ENCODE measurements at places on chromosomes 2 and 18.

GRCh38 chr2:109545828-109546713 is 67.7 kb downstream of the SEPTIN10 start:
- DNase-seq = peak; percentile 72

DNA sequence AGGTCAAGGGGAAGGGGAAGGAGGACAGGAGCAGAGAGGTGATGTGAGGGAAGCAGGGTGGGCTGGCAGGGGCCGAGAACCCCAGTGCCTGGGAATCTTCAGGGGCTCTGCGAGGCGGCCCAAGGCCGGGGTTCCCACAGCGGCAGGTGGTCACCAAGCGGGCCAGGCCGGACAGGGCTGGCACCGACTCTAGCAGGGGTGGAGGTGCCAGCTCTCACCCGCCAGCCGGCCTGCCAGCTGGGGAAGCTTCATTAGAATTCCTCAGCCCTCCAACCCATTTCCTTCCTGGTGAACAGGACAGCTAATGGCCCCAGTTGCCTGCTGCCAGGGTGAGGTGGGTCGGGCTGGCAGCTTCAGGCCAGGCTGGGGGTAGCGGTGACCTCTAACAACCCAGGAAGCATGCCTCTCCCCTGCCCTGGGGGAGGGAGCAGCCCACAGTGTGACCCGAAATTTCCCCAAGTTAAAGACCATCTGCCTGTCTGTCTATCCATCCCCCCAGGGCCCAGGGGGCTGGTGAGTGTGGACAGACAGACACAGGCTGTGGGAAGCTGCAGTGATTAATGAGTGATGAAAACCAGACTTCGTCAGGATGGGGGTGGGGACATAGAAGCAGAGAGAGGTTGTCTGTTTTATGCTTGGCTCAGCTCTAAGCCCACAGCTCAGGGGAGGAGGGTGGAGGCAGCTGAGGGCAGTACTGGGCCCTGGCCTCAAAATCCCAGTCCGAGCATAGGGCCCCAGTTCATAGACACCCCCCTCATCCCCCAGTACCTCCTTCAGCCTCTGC is 144.1 kb downstream of the ZFP36L2 start:
- DNase-seq = no peak

GRCh38 chr2:237042101-237042500 is 43.6 kb upstream of the COPS8 start:
- no peak for DNase-seq

DNA sequence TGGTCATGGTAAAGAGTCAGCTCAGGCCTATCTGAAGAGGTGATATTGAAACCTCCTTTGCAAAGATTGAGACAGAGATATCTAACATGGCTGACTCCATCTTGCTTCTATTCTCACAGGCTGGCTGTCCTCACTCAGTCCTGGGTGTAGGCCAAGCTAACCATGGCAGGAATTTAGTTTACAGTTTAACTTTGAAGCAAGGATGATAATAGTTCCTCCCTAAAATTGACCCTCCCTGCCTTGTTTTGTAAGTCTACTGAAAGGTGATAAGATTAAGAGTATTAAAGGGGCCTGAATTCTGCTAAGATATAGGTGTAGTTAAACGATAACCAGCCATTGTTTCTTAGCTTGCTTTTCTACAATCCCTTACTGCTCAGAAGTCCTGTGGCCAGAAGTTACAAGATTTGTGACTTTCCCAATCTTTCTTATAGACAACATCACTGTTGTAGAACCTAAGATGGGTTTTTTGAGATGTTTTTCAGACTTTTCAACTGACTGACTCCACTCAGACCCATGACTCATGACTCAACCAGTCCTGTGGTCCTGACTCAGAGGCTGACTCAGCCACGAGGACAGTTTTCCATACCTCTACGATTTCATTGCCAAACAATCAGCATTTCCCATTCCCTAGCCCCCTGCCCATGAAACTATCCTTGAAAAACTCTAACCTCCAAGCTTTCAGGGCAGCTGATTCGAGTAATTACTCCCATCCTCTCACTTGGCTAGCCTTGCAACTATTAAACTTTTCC is 195.7 kb upstream of the SESTD1 start:
- DNase-seq = no peak

GRCh38 chr2:15813481-15814266 is 126.7 kb upstream of the MYCN start:
- DNase-seq = no peak

- DNase-seq = no peak
Observed at GRCh38 chr2:110994250-110994961, 126.3 kb upstream of the BCL2L11 start.

- DNase-seq = no peak
Observed at GRCh38 chr18:9426753-9427152, 48.6 kb upstream of the RALBP1 start.

DNA sequence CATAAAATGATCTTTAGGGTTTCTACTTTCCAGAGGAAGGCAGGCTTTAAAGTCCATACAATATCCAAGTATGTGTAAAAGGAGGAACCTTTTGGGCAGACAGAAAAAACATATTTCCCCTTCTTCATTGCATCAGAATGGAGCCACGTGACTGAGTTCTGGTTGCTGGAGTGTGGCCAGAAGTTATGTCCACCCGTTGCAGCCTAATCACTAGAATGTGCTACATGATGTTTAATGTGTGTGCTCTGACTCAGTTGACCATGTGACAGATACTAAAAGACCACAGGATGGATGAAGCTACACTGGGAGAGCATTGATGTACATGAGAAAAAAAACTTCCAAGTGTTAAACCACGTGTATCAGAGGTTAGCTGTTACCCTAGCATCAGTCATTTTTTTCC is 460.9 kb downstream of the RIT2 start:
- DNase-seq = no peak

DNA sequence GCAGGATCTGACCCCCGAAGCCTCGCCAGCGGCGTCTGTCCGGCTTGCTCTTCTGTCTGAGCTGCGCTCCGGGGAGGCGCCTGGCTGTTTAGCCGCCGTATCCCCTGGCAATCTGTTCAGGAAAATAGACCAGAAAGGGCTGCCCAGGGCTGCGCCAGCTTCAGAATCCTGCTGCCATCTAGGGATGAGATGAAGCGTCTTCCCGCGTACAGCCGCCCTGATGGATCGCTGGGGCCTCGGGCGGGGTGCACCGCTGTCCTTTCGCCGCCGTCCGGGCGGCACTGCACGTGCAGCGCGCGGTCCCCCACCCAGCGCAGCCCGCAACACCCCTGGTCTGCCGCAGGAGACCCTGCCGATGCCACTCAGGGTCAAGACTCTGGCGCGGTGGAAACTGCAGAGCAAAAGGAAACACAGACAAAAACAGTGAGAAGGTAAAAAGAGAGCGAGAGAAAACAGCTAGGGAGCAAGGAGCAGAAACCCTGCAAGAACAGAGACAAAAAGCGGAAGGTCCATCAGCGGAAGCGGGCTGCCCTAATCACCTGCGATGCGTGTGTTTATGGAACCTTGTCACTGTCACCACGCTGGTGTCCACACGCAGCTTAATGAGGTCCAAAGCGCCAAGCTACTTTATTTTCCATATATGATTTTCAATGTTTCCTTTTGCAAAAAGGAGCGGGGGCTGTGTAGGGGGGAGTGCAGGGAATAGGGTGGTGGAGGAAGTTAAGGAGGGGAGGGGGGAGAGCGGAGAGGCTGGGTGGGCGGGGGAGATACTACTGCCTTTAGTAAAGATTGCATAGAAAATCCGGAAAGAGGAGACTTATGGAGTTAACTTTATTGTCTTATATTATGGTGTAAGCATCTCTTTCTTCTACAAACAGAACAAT is 2113.3 kb upstream of the PIK3C3 start:
- DNase-seq = peak; percentile 68

DNA sequence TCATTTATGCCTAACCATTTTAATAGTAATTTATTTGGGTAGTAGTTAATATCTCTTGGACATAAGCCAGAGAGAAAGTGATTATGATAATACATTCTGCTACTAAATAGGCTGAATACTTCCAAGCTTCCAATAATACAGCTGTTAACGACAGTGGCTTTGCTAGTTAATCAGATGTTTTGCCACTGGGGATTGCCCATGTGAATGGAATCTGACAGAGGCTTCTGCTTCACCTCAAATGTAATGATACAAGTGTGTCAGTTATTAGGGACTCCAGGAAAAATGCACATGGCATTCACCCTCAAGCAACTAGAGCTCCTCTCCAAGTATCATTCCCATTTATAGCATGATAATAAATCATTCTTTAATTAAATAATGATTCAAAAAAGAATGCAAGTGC is 185.0 kb upstream of the TMEFF2 start:
- DNase-seq = no peak

DNA sequence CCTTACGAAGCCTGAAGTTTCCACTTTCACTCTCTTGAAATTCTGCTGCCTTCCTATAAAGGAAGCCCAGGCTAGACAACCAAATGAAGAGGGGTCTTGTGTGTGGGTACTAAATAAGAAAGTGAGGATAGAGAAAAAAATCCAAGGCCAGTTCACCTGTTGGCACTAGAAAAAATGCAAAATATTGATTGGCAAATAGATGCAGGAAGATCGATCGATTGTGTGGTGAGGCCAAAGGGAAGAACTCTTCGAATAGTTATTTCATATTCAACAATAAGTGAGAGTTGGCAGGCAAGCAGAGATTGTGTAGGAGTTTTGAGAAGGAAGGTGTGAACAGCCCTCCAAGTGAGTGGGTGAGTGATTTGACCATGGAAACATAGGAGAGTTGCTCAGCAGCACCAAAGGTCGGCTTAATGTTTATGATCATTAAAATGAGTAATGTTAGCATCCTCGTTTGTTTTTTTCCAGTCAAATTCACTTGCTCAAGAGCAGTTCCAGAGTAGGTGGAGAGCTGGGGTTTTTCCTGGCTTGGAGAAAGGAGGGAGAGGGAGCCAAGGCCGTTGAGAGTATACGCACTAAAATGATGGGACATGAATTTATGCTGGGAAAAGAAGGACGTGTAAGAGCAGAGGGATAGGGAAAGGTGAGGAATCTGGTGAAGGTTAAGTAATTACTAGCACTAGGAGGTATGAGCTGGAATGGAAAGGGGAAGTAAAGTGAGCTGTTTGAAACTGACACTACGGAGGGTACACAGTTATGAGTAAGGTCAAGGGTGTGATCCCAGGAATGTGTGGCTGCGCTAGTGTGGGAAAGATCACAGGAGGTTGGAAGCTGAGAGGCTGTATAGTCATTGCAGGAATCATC is 1.1 kb upstream of the NAPG start:
- DNase-seq = no peak

- no peak for DNase-seq
Observed at GRCh38 chr2:201233812-201234662, 26.3 kb upstream of the CASP8 start.

DNA sequence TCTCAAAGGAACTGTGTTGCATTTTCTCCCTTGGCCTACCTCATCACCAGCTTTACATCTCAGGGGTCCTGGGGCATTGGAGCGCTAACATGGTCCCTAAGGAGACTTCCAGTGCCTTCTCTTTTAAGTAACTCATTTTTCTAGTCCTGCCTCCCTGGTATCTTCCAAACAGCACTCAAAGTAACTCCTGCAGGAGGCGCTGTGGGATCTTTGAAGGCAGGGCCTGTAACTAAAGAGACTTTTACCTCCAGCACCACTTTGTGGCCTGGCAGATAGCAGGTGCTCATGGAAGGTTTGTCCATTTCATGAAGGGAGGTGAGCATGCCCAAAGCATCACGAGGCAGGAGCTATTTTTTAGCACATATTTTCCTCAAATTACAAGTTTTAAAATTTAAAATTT is 411.0 kb upstream of the GYPC start:
- no peak for DNase-seq

- no peak for DNase-seq
Observed at GRCh38 chr2:69973335-69973735, 11.9 kb upstream of the ASPRV1 start.

DNA sequence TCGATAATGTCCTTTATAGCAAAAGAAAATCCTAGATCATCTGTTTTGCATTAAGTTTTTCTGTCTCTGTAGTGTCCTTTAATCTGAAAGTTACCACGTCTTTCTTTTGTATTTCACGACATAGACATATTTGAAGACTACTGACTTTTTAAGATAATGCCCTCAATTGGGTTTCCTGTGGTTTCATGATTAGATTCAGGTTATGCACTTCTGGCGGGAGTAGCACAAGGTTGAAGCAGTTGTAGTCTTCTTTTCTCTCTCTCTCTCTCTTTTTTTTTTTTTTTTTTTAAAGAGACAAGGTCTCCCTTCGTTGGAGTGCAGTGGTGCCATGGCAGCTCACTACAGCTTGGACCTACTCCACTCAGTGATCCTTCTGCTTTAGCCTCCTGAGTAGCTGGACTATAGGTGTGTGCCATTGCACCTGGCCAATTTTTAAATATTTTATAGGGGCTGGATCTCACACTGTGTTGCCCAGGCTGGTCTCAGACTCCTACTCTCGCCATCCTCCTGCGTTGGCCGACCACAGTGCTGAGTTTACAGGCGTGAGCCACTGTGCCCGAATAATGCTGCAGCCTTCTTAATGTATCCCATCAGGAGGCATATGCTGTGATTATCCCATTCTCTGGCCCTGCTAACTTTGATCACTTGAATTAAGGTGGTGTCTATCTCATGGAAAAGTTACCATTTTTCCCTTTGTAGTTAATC is 3.9 kb downstream of the INPP4A start:
- no peak for DNase-seq

- DNase-seq = no peak
Observed at GRCh38 chr2:162676515-162676914, 162.1 kb downstream of the KCNH7 start.

- no peak for DNase-seq
Observed at GRCh38 chr2:203830304-203831055, 37.1 kb upstream of the CTLA4 start.

GRCh38 chr18:3281456-3282400 is 19.8 kb downstream of the MYL12B start:
- no peak for DNase-seq

DNA sequence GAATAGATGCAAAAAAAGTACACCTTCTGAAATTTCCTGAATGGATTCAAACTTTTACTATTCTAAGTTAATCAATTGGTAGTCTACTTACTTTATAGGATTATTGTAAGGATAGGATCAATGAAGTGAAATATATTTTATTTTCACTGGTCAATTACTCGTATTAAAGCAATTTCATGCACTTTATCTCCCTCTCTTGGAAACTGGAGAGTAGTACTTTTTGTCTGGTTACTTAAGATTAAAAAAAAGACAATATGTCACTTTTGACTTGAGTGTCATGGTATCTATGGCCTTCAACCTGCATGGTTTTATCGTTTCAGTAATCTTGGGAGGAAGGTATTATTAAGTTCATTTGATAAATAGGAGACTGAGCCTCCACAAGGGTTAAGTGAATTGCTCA is 1.0 kb upstream of the KYNU start:
- no peak for DNase-seq

- no peak for DNase-seq
Observed at GRCh38 chr2:235978022-235978421, 190.2 kb downstream of the GBX2 start.

GRCh38 chr2:213279116-213279620 is 5.1 kb upstream of the SPAG16 start:
- no peak for DNase-seq

DNA sequence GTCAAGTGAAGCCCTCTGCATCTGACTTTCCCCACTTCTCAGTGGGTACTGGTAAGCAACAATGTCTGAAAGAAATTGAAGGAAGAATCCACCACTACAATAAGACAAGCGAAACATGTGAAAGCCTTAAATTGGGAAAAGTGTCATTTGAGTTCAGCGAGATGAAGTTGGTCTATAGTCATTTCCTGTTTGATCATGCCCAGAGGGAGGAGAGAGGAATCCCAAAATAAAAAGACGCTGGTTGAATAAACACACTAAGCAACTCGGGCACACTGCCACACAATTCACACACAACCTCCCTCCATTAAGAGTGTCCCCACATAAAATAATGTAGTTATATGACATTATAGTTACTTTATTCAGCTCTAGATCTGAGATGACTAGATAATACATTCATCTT is 166.1 kb downstream of the CBLN2 start:
- DNase-seq = no peak

Data from upper lobe of right lung (tissue), 1 donor.